Fibroblast of lung (primary cell): ENCODE measurements at places on chromosomes 1 and 21. TPM values are rescaled to one million over a fixed set of nuclear protein-coding genes. Genes with fewer than 3 reads are reported as not detected.

Gene ARHGEF11
- total RNA-seq: 28.0 and 29.1 TPM in 2 replicates

Gene MCOLN3
- total RNA-seq: 2.1 and 2.5 TPM in 2 replicates

Gene GBP7
- not detected in 2 replicates for total RNA-seq

Gene OR14C36
- total RNA-seq: not detected in 2 replicates

Gene C4BPA
- not detected in 2 replicates for total RNA-seq

Gene TIPRL
- 29.0 and 34.7 TPM in 2 replicates for total RNA-seq

Gene TTC39A
- total RNA-seq: 0.51 and 1.5 TPM in 2 replicates

Gene KRTAP7-1
- not detected in 2 replicates for total RNA-seq

Gene HJV
- total RNA-seq: not detected in 2 replicates

Gene TCP10L
- total RNA-seq: 0.51 and 0.83 TPM in 2 replicates

Gene ATF3
- 14.1 and 35.7 TPM in 2 replicates for total RNA-seq

Gene RGSL1
- total RNA-seq: not detected in 2 replicates

Gene OPTC
- total RNA-seq: not detected in 2 replicates

Gene FCGR3A
- total RNA-seq: not detected in 2 replicates

Gene ZMPSTE24
- total RNA-seq: 60.9 and 68.8 TPM in 2 replicates

Gene IVL
- total RNA-seq: not detected in 2 replicates

Gene ANGPTL7
- 1.5 and 10.3 TPM in 2 replicates for total RNA-seq

Gene SLC9C2
- not detected in 2 replicates for total RNA-seq

Gene STXBP3
- 71.0 and 75.0 TPM in 2 replicates for total RNA-seq

Gene TRPM2
- total RNA-seq: not detected in 2 replicates

Gene ANGPTL1
- total RNA-seq: 4.1 and 7.2 TPM in 2 replicates

Gene PRR9
- not detected in 2 replicates for total RNA-seq

Gene MCM3AP
- total RNA-seq: 64.6 and 71.9 TPM in 2 replicates
